ENCODE measurements at places on chromosomes 12 and 14.

DNA sequence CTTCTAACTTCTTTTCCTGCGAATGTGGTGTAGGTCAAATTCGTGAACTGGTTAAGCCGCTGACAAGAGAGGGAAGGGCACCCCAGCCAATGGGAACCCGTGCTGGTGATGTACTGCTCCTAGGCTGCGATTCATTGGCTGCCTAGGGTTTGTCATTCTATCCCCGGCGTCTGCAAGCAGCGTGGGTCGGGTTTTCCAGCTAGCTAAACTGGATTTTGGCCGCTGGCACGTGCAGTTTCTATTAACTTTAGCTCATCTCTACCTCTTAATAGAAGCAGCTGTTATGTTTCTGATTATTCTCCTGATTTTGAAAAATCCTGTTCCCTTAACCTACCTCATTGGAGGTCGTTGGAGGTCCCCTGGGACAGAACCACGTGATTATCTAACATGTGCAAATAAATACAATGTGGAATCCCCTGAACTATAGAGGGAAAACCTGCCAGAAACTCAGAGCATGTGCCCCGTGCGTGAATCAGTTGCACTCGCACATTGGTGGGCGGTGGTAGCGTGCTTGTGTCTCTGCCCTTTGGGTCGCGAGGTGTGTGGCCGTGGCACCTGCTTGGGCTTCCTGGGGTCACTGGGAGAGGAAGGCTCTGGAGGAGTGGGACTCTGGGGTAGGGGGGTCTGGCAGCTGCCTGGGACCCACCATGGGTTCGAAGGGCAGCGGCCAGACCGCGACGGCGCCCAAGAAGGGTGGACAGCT lies 876 bp upstream of the PPM1A start:
- peak; percentile 92 for DNase-seq

GRCh38 chr12:110033888-110034287 lies 14.4 kb downstream of the C12orf76 start:
- no peak for DNase-seq

- DNase-seq = no peak
Measured at GRCh38 chr14:47485421-47485820, 190.0 kb downstream of the MDGA2 start.

DNA sequence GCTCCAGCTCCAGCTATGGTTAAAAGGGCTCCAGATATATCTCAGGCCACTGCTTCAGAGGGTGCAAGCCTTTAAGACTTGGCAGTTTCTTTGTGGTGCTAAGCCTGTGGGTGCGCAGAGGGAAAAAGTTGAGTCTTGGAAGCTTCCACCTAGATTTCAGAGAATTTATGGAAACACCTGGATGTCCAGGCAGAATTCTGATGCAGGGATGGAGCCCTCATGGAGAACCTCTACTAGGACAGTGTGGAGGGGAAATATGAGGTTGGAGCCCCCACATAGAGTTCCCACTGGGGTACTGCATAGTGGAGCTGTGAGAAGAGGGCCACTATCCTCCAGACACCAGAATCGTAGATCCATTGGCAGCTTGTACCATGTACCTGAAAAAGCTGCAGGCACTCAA lies 69.9 kb downstream of the SDR9C7 start:
- DNase-seq = no peak

DNA sequence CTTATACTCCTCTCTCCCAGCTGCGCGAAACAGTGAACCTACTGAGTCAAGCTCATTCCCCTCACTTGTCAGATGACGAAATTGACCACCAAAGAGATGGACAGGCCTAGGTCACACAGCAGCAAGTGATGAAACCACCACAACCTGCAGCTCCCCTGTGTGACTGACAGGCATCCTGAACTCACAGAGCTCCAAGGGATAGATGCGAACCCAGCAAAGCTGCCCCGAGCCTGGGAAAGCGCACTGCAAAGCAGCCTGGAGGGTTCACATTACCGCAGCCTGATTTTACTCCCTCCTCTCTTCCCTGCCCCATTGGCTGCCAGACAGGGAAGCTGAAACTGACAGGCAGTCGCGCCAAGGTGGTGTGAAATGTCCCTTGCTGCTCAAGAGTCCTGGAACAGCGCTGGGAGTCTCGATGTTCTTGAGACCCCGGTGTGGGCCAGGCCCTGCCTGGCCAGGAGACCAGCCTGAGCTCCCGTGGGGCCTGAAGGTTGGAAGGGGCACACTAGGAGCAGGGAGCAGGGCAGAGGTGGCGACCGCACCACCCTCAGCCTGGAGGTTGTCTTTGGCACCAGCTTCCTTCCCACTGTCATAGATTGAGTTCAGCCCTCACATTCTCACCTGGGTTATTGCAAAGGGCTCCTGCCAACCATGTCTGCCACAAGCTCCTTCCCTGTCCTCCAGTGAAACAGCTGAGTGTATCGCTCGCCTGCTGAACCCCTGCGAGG lies 36.3 kb downstream of the SNRNP35 start:
- DNase-seq = no peak
